H1 (cell line): ENCODE measurements at places on chromosomes 5 and 9. TPM values are rescaled to one million over a fixed set of nuclear protein-coding genes. Genes with fewer than 3 reads are reported as not detected.

GRCh38 chr5:145787996-145788395 is 47.1 kb downstream of the PRELID2 start:
- H3K27me3 ChIP-seq, result no peaks in the 10 kb centered on the region
- no peak overlapping the region for H3K4me3 ChIP-seq
- H3K36me3 ChIP-seq, result no peaks in the 10 kb centered on the region
- DNase-seq, result no peak
- H3K4me1 ChIP-seq, result no peaks in the 10 kb centered on the region

DNA sequence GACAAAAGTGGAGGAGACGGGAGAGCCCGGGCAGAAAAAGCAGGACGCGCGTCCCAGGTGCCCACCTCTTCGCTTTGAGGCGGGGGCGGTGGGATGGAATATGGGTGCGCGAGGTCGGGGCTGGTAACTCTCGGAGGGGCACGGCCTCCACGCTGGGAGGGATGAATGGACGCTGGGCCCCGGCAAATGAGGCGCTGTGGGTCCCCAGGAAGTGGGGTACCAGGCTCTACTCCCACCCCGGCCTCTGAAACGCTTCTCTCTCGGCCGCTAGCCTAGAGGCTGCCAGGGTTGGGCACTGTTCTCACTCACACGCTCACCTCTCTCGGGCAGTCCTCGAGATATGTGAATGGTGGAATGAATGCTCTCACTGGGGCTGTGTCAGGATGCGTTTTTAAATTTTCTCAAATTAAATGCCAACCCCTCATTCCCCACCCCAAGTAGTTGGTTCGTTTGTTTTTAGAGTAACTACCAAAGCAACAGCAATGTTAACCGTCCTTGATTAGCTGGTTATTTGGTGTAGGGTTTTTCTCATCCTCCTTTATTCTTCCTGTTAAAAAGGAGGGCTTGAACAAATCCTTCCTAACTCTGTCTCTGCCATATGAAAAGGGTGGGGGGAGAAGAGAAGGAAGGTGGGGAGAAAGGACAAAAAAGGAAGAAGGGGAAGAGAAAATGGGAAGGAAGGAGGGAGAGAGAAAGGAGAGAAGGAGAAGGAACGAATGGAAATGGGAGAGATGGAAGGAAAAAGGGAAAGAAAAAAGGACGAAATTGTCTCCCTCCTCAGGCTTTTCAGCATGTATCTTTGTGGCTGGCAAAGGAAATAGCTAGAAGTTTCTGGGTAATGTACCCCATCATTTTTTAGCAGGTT is 1.3 kb upstream of the EBF1 start:
- no peak overlapping the region for H3K27ac ChIP-seq
- DNase-seq, result no peak
- peak overlapping the region; percentile 60 for H3K4me3 ChIP-seq

GRCh38 chr5:135508496-135509005 is 27.2 kb downstream of the NEUROG1 start:
- peaks cover 44% of the 10 kb centered on the region for H3K27me3 ChIP-seq
- H3K36me3 ChIP-seq, result no peaks in the 10 kb centered on the region
- H3K4me3 ChIP-seq, result peak overlapping the region; percentile 46
- DNase-seq, result no peak
- no peak overlapping the region for H3K27ac ChIP-seq
- no peaks in the 10 kb centered on the region for H3K4me1 ChIP-seq

DNA sequence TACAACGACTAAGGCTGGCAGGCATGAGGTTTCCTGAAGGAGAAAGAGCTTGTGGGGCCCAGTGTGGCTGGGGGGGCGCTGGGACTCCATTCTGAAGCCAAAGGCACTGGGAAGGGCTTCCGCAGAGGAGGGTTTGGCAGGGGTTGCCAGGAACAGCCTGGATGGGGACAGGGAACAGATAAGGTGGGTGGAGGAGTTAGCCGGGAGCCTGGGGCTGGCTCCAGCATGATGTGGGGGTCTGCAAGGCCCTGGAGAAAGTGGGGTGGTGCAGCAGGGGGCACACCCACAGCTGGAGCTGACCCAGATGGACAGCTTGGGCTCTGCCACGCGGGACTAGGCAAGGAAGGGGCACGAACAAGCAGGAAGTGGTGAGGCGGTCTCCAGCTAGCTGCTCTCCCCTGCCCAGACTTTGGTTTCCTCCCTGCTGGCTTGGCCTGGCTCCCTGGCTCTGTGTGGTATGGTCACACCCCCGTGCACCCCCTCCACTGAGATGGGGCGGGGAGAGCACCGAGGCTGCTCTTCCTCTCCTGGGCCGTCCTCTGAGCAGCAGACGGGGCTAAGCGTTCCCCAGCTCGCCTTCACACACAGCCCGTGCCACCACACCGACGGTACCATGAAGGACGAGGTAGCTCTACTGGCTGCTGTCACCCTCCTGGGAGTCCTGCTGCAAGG is at the start of gene LTC4S:
TSS of gene LTC4S (plus strand) at position 519 of the 672 bp plus-strand sequence. CDS start at position 614, 95 bp downstream.
- no peak within 1 kb of the TSS for H3K4me3 ChIP-seq
- H3K4me1 ChIP-seq, result peaks cover 7% of the 10 kb centered on the region
- H3K36me3 ChIP-seq, result peaks cover 13% of the 10 kb centered on the region
- H3K27ac ChIP-seq, result no peak within 1 kb of the TSS
- H3K27me3 ChIP-seq, result no peaks in the 10 kb centered on the region

DNA sequence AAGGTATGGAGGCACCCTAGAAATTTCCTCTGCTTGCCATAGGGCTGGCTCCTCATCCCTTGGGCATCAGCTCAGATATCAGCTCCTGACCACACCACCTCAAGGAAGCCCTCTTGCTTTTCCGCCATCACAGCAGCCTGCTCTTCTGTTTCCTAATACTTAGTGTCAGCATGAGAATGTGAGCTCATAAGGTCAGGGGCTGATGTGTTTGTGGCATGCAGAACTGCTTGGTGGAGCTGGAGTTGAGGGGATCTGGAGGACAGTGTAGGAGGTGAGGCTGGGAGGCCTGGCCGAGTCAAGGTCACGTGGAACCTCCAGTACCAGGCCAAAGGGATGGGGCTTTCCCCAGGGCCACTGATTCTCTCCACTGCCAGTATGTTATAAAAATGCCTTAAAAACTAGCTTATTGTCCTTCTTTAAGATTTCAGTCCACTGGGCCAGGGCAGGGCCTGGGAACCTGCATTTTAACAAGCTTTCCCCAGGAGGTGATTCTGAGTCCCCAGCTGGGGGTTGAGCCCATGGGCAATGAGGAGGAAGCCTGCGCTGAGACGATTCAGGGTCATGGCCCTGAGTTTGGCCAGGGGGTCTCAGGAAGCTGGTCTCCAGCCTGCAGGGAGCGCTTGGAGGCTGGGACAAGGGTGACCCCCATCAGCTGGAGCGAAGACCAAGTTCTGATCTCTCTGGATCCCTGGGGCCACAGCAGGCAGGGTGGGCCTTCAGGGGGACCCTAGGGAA is 28.6 kb downstream of the DAB2IP start:
- peaks cover 3% of the 10 kb centered on the region for H3K36me3 ChIP-seq
- H3K27ac ChIP-seq, result no peak overlapping the region
- DNase-seq, result no peak
- no peaks in the 10 kb centered on the region for H3K27me3 ChIP-seq
- no peak overlapping the region for H3K4me3 ChIP-seq
- peaks cover 6% of the 10 kb centered on the region; the same call in 1 of the 2 replicates for H3K4me1 ChIP-seq

- H3K27ac ChIP-seq, result no peak overlapping the region
- H3K27me3 ChIP-seq, result no peaks in the 10 kb centered on the region
- no peaks in the 10 kb centered on the region for H3K36me3 ChIP-seq
- no peak for DNase-seq
- no peaks in the 10 kb centered on the region for H3K4me1 ChIP-seq
- H3K4me3 ChIP-seq, result no peak overlapping the region
These were observed 1.5 kb upstream of the DTWD2 start for GRCh38 chr5:118989816-118990215.

- H3K4me1 ChIP-seq, result no peaks in the 10 kb centered on the region
- H3K27me3 ChIP-seq, result no peaks in the 10 kb centered on the region
- no peak for DNase-seq
- no peak overlapping the region for H3K27ac ChIP-seq
- no peaks in the 10 kb centered on the region for H3K36me3 ChIP-seq
- no peak overlapping the region for H3K4me3 ChIP-seq
These were observed 535.4 kb upstream of the PTPRD start for GRCh38 chr9:11148189-11148588.

GRCh38 chr9:109792951-109793546 is 13.1 kb downstream of the PALM2AKAP2 start:
- no peak overlapping the region for H3K4me3 ChIP-seq
- no peak for DNase-seq
- no peaks in the 10 kb centered on the region for H3K4me1 ChIP-seq
- H3K27me3 ChIP-seq, result no peaks in the 10 kb centered on the region
- no peaks in the 10 kb centered on the region for H3K36me3 ChIP-seq
- no peak overlapping the region for H3K27ac ChIP-seq

DNA sequence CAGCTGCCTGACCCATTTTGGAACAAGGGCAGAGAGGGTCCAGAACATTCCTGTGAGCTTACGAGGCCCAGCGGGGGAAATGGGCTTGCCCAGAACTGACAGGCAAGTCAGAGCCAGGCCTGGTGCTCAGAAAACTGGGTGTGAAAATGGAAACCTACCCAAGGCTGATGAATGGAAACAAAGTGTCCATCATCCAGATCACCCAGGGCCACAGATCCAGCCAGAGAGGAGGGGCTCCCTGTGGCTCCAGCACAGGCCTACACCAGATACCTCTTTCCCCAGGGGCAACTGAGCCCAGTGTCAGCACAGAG is 3.1 kb downstream of the CLTB start:
- H3K36me3 ChIP-seq, result no peaks in the 10 kb centered on the region
- H3K4me1 ChIP-seq, result no peaks in the 10 kb centered on the region
- peaks cover 9% of the 10 kb centered on the region for H3K27me3 ChIP-seq
- no peak overlapping the region for H3K27ac ChIP-seq
- H3K4me3 ChIP-seq, result no peak overlapping the region

GRCh38 chr9:88742483-88742882 is 207.5 kb downstream of the NXNL2 start:
- no peak for DNase-seq
- H3K27me3 ChIP-seq, result no peaks in the 10 kb centered on the region
- H3K36me3 ChIP-seq, result 0 out of 2 replicates have a peak, but pooled peaks cover 3% of the 10 kb centered on the region
- H3K4me3 ChIP-seq, result no peak overlapping the region
- H3K27ac ChIP-seq, result no peak overlapping the region
- peaks cover 11% of the 10 kb centered on the region for H3K4me1 ChIP-seq

- no peaks in the 10 kb centered on the region for H3K36me3 ChIP-seq
- H3K27ac ChIP-seq, result no peak overlapping the region
- no peak for DNase-seq
- H3K4me3 ChIP-seq, result no peak overlapping the region
- no peaks in the 10 kb centered on the region for H3K27me3 ChIP-seq
These were observed 11.2 kb downstream of the ALG2 start for GRCh38 chr9:99210572-99210971.

DNA sequence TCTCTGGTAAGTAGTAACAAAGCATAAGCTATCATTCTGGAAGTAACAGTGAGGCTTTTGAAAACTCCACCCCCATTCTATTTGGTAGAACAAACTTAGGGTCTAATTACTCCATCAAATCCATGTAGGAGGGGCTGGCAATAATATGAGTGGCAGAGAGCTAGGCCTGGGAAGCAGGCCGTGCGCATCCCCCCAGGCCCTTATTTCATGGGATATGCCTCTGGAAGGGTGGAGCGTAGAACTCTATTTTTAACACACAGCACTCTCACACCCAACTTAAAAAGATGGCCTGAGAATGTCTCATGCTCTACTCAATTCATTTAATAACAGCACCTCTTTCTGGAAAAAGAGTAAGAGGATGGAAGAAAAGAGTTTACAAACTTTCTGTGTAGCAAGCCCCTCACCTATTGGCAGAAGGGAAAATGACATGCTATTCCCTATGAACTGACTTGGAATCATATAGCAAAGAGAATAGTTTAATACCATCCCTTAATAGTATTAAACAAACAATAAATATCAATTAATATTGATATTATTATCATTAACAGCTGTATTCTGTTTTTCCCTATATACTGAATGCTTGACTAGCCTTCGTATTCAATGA is 233.2 kb downstream of the KCTD16 start:
- H3K27me3 ChIP-seq, result no peaks in the 10 kb centered on the region; the same call in 1 of the 2 replicates
- DNase-seq, result no peak
- no peaks in the 10 kb centered on the region for H3K36me3 ChIP-seq
- H3K27ac ChIP-seq, result no peak overlapping the region

DNA sequence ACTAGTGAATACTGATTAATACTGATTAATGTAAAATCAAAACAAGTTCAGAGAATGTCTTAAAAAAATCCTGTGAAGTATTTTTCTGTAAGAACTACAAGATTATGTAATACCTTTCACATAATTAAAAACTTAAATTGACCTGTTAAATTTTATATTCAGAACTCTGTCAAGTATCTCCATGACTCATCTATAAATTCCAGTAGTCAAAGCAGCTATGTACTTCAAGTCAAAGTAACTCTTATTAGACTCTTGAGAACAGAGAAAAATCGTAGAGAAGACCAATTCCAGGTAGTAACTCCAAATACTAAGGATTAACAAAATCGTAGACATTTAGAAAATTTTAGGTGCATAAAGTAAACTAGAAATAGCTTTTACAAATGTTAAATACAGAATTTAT is 77.1 kb downstream of the HOMER1 start:
- H3K27me3 ChIP-seq, result no peaks in the 10 kb centered on the region
- no peaks in the 10 kb centered on the region for H3K4me1 ChIP-seq
- no peak overlapping the region for H3K27ac ChIP-seq

DNA sequence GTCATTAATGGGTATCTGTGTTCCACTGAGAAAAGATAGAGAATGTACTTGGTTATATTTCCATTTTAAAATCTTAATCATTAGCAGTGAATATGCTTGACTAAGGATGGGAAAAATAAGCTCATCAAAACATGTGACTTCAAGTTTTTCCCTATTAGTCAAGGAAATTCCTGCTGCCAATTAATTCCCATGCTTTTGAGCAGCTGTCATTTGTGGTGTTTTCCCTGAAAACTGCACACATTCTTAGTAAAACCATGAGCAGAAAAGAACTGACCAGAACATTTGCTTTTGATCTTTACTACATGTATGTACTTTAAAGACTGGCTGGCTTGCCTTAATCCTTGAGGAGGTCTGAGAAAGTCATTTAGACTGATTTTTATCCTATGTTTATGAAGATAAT is 75.2 kb downstream of the AOPEP start:
- H3K36me3 ChIP-seq, result no peaks in the 10 kb centered on the region
- no peaks in the 10 kb centered on the region for H3K27me3 ChIP-seq
- H3K4me1 ChIP-seq, result no peaks in the 10 kb centered on the region
- no peak overlapping the region for H3K27ac ChIP-seq
- no peak overlapping the region for H3K4me3 ChIP-seq
- DNase-seq, result no peak

DNA sequence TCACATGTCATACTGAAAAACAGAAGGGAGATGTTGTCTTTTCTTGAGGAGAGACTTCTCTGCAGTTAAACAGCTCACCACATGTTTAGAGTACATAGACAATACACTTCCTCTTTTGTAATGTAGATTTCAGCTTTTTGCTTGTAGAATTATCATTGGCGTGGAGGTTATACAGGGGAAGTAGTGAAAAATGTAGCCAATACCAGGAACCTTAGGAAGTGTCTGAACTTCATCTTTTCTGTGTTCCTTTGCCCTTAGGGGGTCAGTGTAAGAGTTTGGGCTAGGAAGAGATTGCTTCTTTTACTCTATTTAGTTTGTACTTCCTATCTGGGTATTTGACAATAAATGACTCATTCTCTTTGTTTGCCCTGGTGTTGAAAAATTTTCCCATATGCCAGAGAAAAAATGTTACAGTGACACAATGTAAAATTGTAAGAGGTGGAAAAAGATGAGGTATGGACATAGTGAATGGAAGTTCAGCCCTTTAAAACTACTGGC is 21.0 kb upstream of the CDKN2B start:
- DNase-seq, result no peak
- no peak overlapping the region for H3K4me3 ChIP-seq
- no peak overlapping the region for H3K27ac ChIP-seq
- H3K36me3 ChIP-seq, result no peaks in the 10 kb centered on the region
- no peaks in the 10 kb centered on the region for H3K27me3 ChIP-seq

GRCh38 chr9:130286781-130287428 is 21.3 kb downstream of the HMCN2 start:
- no peaks in the 10 kb centered on the region for H3K36me3 ChIP-seq
- H3K4me1 ChIP-seq, result peaks cover 13% of the 10 kb centered on the region
- H3K27me3 ChIP-seq, result no peaks in the 10 kb centered on the region
- no peak overlapping the region for H3K27ac ChIP-seq
- no peak overlapping the region for H3K4me3 ChIP-seq
- DNase-seq, result no peak

C9orf43 gene
- 0.36 and 0.52 TPM in 2 replicates for total RNA-seq

PDZD2 gene
- total RNA-seq, result 6.8 and 8.5 TPM in 2 replicates
